ENCODE measurements at places on chromosomes 3 and 15.

DNA sequence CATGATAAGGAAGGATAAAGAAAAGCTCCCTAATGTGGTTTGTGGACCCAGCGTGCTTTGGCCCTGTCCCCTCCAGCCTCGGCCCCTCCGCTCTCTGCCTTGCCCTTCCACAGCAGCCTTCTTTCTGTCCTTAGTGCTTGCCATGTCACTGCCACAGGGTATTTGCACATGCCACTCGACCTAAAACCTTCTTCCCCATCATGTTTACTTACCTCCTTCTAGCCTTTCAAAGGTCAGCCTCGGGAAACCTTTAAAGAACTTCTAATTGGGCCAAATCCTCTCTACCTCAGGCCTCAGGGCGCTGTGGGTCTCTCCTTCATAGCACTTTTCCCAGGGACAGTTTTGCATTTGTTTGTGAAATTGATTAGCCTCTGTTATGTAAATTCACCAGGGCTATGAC is 73.0 kb downstream of the SCN11A start:
- no peak for DNase-seq

GRCh38 chr15:41115652-41116115 is 396 bp downstream of the INO80 start:
- DNase-seq, result no peak

GRCh38 chr3:195081242-195081963 is 189.6 kb downstream of the XXYLT1 start:
- DNase-seq, result no peak

GRCh38 chr3:194293546-194294198 is 57.5 kb downstream of the CPN2 start:
- DNase-seq, result no peak

- peak; percentile 16 for DNase-seq
Measured at GRCh38 chr3:113266738-113267137, 55.4 kb downstream of the BOC start.

DNA sequence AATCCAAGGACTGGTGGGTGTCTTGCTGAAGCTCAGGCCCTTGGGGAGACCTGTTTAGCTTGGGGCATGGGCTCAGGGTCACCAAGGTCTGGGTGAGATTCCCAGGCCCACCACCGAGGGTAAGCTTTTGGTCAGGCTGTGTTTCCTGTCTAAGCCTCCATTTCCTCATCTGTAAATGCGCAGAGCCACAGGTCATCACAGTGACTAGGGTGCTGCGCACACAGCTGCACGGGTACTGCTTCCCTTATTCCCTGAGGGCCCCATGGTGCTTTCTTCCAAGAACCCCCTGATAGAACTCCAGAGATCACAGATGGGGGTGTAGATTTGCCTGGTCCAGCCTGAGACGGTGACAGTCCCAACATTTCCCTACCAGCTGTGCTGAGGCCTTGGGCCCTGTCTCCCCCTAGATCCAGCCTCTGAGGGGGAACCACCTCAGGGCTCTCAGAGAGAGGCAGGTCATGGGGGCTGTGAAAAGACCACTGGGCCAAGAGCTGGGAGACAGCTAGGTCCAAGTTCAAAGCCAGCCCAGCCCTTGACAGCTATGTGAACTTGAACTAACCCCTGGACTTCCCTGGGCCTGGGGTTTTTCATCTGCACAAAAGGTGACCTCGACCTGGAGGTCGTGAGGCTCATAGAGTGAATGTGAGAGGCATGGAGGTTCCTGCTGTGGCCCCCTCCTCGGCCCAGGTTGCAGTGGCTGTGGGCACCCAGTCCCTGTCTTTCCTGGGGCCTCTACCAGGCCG is 60.7 kb downstream of the SEMA3G start:
- no peak for DNase-seq

- DNase-seq, result no peak
Measured at GRCh38 chr3:129343643-129344360, 65.1 kb downstream of the HMCES start.

GRCh38 chr3:152229692-152230091 is 39.0 kb upstream of the MBNL1 start:
- no peak for DNase-seq

- no peak for DNase-seq
Measured at GRCh38 chr15:51286816-51287215, 51.6 kb downstream of the CYP19A1 start.

DNA sequence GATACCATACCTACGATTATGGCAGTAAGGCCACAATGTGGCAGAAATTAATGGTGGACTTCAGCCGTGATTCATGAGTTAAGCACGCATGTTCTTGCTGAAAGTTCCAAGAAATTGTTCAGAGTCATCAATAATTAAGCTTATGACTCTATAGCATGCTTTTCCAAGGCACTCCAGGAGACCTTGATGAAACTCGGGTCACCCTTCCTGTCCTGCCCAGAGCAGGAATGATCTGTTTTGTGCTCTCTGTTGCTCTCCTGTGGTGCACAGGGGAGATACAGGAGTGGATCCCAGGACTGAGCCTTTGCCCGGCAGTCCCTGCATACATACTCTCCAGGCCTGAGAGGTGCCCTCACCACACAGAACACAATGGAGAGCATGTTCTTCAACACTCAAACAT is 141.6 kb upstream of the SLC2A2 start:
- peak; percentile 39 for DNase-seq

DNA sequence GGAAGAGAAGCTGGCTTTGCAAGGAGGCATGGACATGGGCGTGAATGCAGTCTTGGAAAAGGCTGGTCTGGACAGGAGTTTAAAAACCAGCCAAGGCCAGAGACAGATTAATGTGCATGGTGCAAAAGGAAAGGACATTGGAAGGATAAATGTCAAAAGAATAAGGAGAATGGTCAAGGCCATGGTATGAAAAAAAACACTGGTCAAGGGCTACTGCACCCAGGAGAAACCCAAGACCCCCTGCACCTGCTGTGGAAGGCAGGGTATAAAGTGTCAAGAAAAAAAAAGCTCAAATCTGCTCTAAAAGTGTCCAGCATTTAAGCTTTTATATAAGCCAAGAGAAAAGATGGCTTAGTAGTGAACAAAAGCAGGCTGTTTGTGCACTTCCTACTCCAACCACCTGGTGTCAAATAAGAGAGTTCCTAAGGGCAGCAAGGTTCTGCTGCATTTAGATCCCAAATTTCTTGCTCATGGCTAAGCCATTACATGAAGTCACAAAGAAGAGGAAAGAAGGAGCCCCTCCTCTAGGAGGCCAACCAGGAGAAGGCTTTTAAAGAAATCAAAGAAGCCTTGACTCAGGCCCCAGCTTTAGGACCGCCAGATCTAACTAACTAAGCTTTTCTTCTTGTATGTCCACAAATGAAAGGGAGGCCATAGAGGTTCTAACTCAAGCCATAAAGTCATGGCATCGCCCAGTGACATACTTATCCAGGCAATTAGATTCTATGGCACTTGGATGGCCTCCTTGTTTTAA is 16.9 kb downstream of the CCR4 start:
- no peak for DNase-seq

DNA sequence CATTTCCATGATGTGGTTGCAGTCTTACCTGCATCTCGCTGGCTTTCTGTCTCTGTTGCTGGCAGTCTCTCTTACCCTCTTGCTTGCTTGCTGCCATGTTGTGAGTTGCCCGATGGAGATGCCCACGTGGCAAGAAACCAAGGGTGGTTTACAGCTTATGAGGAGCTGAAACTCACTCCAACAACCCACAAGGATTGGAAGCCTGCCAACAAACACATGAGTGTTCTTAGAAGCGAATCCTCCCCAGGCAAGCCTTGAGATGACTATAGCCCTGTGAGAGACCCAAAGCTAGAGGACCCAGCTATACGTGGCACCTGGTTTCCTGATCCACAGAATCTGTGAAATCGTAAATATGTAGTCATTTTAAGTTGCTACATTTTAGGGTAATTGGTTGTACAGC is 490.9 kb upstream of the ADAMTS9 start:
- no peak for DNase-seq

GRCh38 chr15:45548753-45549520 is 26.4 kb upstream of the SLC30A4 start:
- DNase-seq, result no peak

DNA sequence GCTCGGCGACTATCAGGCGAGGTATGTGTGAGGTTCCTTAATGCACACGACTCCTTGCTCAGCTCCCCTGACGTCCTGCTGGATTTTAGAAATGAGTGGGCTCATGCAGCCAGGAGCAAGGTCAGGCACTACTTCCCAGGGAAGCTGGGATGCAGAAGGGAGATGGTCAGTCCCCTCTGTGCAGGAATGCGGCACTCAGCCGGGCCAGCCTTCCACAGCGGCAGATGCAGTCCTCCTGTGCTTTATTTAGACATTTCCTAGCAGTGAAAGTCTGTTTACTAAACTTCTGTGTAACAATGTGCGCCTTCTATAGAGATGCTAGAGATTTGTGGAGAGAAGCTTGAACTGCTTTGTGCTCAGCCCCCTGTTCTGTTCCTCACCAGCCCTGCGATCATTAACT is 252.1 kb downstream of the SLCO3A1 start:
- no peak for DNase-seq

DNA sequence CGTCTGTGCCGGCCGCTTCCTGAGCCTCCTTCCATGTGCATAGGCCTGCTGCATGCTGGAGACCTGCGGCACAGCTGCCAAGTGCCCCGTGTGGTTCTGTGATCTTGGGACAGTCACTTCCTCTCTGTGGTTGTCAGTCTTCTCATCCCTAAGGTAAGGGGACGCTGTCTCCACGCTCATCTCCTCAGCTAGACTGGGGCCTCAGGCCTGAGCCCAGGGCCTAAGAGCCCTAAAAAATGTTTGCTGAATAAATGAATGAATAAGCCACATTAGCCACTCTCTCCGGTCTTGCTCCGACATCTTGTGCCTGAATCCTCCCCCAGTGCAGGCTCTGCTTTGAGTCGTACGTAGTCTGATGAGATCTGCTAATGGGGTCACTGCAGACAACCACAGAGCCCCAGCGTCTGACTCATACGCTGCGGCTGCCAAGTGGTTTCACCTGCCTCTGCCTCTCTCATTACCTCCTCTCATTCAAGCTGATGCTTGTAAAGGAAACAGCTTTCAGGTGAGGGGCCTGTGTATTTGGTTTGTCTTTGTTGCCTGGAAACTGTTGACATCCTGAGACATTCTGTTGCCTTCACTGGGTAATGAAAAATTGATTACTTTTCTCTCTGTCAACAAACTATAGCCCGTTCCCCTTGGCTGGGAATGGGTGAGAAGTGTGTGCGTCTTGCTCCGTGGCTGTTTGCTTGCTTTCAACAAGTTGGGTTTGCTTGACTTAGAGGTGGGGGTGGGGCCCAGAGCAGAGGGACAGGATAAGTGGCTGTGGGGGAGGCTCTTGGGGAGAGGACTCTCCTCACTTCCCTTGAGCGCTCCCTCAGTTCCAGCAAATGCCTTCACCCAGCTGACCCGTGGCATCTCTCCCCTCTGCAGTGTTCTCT is 15.9 kb downstream of the RPLP1 start:
- peak; percentile 88 for DNase-seq

DNA sequence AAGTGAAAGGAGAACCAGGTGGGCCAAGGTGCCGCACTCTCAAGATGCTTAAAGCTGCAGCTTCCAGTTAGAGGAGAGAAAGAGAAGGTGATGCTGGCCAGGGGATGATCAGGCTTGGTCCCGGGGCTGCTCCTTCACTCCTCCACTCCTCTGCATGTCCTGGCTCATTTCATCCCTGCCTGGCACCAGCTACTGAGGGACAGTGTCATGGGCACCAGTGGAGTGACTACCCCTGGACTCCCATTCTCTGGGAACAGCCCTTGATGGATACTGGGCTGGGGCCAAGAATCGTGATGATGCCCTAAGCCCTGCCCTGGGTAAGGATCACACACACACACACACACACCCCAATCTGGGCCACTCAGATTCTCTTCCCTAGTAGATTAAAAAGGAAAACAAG is 243.7 kb downstream of the UACA start:
- DNase-seq, result no peak

All from NCI-H510A (cell line).